ENCODE measurements at places on chromosomes 2 and 18.
A peak's percentile ranks its signal among the peaks of the same experiment; 100 is the strongest.

DNA sequence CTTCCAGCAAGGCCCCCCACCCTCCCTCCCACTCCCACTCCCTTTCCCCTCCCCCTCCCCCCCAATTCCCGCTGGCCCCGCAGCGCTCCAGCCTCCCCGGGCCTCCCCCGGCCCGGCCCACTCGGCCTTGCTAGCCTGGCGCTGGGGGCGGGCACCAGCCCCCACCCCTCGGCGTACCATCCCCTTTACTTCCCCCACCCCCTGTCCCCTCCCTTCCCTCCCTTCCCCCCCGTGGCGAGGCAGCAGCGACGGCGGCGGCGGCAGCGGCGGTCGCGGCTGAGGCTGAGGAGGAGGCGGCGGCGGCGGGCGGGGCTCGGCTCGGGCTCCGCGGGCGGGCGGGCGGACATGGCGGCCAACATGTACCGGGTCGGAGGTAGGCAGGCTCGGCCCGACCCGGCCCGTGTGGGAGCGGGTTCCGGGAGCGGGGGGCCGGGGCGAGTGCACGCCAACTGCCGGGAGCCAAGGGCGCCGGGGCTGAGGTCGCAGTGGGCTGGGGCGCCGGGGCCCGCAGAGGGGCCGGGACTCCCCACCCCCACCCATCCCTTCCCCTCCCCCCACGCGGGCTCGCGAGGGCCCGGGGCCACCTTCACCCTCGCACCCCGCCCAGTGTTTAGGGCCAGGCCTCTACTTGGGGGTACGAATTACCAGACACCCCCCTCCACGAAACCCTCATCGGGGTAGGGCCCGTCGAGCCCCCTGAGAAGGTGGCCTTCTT is at the start of gene MTA3:
Gene MTA3 (plus strand): TSS at position 232 of the 715 bp plus-strand sequence. CDS start 114 bp downstream, at position 346.
- DNase-seq, result peak; percentile 42

GRCh38 chr18:79493211-79493800 is 97.6 kb downstream of the NFATC1 start:
- no peak for DNase-seq

DNA sequence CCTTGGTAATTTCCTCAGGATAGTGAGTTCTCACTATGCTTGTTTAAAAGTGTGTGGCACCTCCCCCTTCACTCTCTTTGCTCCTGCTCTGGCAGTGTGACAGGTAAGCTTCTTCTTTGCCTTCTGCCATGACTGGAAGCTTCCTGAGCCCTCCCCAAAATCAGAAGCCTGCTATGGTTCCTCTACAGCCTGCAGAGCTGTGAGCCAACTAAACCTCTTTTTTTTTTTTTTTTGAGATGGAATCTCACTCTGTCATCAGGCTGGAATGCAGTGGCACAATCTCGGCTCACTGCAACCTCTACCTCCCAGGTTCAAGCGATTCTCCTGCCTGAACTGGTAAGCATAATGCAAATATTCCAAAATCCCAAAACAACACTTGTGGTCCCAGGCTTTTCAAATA is 80.0 kb downstream of the SOWAHC start:
- DNase-seq, result peak; percentile 46

DNA sequence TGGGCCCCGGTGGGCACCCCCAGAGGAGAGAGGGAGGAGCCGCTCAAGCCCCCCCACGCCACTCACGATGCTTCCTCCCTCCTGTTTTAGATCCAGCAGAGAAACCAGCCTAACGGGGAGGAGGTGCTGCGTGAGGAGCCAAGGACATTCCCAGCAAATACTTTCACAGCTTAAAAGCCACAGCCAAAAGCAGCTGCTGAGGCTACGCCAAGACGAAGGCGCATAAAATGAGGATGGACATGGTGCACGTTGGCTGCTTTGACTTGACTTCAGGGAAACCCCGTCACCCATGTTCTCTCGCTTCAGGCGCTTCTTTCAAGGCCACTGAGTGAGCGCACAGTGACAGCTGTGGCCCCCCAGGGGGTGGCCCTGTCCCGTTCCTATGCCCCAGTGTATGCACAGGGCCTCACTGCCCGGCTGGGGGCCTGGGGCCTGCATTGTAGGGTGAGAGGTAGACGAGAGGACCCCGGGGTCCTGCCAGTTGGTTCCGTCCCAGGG is 72.1 kb upstream of the PXDN start:
- no peak for DNase-seq

GRCh38 chr2:103172821-103173220 is 411.0 kb downstream of the TMEM182 start:
- no peak for DNase-seq

Measured in NT2/D1 (cell line).